NCI-H1092 treated with DMSO at 0.1 percent for 48 hours (cell line): ENCODE measurements at places on chromosomes 11 and 22.

DNA sequence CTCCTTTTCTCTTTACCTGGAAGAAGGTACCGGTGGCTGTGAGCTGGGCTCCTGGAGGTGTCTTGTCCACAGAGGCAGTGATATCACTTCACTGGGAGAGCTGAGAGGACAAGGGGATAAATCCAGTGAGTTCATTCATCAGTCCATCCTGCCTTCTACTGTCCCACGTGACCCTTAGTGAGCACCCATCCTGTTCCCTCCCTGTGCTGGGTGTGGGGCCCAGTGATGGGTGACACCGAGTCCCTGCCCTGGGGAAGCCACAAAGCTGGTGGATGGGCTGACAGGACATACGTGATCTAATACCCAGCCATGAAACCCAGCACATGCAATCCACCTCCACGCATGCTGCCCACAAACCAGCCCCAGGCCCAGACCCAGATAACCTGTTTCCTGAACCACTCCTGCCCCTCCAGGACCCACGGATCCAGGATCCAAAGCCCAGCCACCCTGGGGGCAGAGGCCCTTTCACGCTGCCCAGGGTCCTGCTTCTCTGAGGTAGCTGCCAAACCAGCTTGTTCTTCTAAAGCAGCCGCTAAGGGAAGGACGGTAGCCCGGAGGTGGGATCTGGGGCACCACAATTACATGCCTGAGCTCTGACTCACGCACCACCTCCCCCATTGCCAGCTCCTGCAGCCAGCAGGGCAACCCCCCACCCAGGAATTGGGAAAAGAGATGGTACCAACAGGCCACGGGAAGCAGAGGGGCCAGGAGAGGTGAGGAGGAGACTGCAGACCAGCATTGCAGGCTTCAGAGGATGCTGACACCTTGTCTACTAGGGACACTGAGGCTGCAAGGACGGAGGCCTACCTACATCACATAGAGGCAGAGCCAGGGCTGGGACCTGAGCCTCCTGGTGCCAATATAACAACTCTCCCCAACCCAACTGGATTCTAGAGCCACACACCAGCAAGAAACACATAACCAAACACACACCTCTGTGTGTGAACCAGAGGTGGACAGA, 35.2 kb downstream of the GDPD5 start:
- no peak for DNase-seq

GRCh38 chr11:76724171-76724768, 53.7 kb upstream of the LRRC32 start:
- no peak for DNase-seq

DNA sequence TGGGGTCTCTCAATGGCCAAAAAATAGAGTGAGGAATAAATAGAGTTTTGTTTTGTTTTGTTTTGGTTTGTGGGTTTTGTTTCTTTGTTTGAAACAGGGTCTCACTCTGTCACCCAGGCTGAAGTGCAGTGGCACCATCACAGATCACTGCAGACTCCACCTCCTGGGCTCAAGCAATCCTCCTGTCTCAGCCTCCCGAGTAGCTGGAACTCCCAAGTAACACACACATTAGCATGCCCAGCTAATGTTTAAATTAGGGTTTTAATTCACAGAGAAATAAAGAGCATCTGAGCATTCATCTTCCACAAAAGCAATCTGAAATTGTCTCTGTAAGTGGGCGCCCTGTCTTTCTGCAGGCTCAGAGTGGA, 9.2 kb upstream of the IFITM3 start:
- DNase-seq, result no peak

GRCh38 chr11:64558869-64559268, 32.2 kb upstream of the SLC22A12 start:
- no peak for DNase-seq

DNA sequence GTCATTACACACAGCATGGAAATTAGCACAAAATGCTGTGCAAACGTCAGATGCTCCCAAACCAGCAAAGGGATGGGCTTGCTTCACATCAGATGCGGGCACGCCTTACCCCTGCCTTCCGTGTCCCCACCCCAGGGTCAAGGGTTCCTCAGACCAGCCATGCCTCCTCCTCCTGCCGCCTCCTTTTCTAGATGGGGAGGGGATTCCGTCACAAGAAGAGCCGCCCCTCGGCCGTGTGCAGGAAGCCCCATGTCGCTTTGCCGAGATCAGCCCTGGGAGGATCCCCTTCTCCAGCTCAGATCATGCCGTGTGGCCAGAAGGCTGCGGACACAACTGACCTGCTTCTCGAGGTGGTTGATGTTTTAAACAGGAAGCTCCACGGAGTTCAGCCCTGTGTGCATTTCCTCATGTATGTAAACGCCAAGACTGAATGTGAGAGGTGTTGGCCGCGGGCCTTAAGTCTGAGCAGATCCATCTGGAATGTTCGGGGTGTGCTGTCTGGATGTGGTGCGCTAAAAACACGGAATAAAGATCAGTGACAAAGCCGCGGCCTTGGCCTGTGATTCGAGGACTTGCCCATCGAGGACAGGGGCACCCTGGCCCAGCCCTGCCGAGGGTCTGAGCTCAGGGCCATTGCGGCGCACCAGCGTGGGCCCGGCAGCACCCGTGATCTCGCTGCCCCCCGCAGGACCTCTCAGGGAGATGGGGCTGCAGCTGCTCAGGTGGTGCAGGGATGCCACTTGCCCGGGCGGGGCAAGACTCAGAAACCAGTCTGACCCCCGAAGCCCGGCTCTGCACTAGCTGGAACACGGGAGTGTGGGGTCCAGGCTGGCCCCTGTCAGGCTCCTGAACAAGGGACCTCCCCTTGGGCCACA, 412.9 kb downstream of the TBC1D22A start:
- DNase-seq, result no peak

- DNase-seq, result no peak
Observed at GRCh38 chr22:36924151-36924698, 10.8 kb downstream of the CSF2RB start.

GRCh38 chr11:85809191-85809590, 1.8 kb downstream of the SYTL2 start:
- DNase-seq, result no peak

- DNase-seq, result no peak
Observed at GRCh38 chr11:33582636-33583325, 117.8 kb downstream of the C11orf91 start.
